ENCODE measurements at places on chromosomes 5 and 9.

- no peak for DNase-seq
Observed at GRCh38 chr5:150989695-150990094, 30.7 kb upstream of the GPX3 start.

- DNase-seq, result no peak
Observed at GRCh38 chr5:15159606-15160005, 288.0 kb upstream of the ANKH start.

GRCh38 chr9:18629136-18629535 is 155.2 kb downstream of the ADAMTSL1 start:
- DNase-seq, result no peak

DNA sequence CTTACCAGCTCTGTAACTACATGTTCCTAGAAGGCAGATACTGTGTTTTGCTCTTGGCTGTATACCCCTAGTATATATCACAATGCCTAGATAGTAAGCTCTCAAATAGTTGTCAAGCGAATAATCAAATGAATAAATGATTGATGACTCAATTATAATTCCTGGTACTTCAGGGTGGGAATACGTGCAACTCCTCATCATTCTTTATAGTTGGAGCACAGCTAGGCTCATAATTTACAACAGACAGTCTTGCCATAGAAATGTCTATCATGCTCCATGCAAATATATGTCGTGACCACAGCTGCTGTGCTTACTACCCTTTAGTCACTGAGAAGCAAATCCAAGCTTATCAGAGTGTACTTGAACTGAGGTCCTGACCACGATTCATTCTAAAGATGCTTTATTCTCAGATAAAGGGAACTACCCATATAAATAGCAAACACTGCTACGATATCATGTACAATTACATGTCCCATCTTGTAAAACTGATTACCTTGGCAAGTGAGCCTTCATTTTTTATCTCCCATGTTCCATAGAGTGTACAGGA is 52.1 kb downstream of the STRBP start:
- no peak for DNase-seq

DNA sequence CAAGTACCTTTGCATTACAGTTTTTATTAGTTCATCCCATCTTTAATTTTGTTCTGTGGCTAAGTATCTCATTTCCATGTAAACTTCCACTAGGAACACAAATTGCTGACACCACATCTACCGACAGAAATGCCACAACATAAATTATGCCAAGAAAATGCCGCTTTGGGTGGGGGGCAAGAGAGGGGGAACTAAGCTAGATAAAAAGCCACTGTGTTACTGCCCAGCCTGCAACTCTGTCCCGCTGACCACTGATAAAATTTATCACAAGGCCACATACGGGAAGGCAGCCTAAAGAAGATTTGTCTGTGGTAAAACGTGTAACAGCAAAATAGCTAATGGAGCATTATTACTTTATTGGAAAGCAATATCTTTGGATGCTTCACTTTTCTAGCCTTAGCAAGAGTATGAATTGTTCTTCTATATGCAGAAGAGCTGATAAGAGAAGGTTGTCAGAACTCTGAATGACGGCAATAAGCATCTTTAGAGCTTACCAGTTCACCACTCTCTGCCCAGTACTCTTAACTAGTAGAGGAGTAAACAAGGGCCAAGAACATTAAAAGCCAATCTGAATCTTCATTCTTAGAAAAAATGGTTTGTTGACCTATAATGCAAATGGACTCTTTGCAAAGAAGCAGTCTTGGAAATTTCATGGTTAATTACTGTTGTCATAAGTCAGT is 172.2 kb upstream of the MEF2C start:
- no peak for DNase-seq

- DNase-seq, result no peak
Observed at GRCh38 chr5:122703203-122703602, 71.7 kb upstream of the SNX2 start.

DNA sequence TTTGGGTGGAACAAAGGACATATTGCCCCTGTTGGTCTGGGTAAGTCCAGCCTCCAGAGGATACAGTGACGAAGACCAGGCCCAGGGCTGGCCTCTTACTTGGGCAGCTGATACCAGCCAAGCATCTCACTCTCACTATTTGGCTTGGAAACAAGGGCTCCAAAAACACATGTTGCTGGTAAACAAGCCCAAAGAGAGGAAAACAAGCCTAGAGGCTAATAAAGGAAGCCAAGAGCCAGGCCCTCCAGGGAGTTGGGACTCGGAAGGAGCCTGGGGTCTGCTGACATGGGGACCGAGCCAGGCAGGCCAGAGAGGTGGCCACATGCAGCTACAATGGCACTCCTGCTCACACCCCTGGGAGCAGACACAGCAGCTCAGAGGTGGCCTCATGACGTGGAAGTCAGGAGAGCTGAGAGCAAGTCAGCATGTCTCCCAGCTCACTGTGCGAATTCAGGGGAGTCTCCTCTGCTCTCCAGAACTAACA is 5.7 kb downstream of the SPARC start:
- DNase-seq, result no peak

DNA sequence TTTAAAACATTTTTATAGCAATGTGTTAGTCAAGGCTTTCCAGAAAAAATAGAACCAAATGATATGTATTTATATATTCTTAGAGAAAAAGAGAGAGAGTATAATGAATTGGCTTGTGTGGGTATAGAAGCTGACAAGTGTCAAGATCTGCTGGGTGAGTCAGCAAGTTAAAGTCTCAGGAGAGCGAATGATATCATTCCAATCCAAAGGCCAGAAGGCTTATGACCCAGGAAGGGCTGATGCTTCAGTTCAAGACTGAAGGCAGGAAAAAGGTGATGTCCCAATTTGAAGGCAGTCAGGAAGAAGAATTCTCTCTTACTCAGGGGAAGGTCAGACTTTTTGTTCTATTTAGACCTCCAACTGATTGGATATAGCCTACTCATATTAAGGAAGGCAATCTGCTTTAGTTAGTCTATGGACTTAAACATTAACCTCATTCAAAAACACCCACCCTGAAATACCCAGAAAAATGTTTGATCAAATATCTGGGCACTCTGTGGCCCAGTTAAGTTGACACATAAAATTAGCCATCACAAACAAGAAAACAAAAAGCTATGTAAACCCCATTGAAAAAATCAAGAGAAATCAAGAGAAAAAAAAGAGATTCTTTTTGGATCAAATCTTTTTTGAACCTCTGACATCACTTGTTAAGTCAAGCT is 189.6 kb downstream of the PIK3R1 start:
- no peak for DNase-seq

DNA sequence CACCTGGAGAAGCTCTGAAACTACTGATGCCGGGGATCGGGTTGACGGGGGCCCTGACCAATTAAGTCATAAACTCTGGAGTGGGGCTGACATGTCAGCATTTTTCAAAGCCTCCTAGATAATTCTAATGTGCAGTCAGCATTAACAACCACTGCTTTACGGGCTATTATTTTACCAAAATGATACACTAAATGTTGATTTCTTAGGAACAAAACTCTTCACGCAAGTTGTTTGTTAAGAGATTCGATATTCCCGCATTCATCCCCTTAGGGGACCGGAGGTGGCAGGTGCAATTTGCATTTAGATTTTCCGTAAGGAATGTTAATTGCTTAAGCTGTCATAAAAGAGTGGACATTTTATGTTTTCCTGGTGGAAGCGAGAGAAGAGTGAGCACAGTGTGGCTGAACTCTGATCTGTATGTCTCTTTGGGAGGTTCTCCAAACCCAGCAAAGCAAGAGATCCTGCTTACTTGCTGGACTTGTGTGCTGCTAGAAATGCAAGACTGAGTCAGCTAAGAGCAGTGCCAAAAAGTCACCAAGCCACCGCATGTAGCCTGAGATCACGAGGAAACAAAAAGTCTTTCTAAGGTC is 77.6 kb downstream of the UGCG start:
- DNase-seq, result no peak

GRCh38 chr9:6551136-6551535 is 94.4 kb downstream of the GLDC start:
- DNase-seq, result no peak

DNA sequence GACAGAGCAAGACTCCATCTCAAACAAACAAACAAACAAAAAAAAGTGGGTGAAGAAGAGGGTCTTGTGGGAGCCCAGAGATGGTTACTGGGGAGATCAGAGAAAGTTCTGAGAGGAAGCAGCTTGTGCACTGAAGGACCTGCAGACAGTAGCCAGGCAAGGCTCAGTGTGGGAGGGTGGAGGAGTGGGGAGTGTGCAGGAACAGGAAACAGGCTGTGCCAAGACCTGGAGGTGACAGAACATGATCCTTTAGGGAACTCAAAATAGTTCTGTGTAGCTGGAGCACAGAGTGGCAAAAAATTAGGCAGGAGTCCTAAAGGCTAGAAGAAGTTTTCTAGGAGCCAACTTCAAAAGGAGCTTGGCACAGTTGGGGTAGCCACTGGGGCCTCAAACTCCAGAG is 19.2 kb upstream of the NANS start:
- DNase-seq, result no peak

DNA sequence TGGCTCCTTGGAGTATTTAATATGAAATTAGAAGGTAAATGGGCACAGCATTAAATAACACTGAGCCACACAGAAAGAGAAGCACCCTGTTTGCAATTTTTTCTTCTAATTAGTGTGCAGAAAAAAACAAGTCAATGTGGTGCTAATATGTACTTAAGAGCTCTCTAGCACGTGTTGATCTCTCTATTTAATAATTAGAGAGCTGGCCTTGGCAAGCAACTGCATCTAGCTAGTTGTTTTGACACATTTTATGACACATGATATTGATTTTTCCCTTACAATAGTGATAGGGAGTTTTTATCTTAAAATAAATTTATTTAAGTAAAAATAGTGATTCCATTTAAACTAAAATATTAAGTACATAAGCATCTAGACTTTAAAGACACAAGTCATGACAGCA is 54.5 kb upstream of the NUDT12 start:
- DNase-seq, result no peak

GRCh38 chr9:74555565-74555964 is 58.4 kb downstream of the RORB start:
- DNase-seq, result no peak

- DNase-seq, result no peak
Observed at GRCh38 chr5:97102010-97102470, 40.4 kb downstream of the LIX1 start.

GRCh38 chr5:72171667-72172066 is 64.4 kb downstream of the MAP1B start:
- DNase-seq, result no peak

DNA sequence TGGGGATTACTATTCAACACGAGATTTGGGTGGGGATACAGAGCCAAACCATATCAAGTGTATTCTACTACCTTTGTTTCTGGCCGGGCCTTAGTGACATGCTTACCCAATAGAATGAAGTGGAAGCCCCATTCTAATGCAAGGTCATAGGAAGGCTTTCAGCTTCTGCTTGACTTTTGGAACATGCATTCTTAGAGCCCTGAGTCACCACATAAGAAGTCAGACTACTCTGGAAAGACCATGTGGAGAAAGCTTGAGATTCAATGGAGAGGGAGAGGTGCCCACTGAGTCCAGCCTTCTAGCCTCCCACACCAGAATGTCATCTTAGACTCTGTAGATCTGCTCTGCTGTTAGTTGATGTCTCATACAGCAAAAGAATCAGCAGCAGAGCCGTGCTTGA is 155.7 kb upstream of the FBN2 start:
- no peak for DNase-seq

DNA sequence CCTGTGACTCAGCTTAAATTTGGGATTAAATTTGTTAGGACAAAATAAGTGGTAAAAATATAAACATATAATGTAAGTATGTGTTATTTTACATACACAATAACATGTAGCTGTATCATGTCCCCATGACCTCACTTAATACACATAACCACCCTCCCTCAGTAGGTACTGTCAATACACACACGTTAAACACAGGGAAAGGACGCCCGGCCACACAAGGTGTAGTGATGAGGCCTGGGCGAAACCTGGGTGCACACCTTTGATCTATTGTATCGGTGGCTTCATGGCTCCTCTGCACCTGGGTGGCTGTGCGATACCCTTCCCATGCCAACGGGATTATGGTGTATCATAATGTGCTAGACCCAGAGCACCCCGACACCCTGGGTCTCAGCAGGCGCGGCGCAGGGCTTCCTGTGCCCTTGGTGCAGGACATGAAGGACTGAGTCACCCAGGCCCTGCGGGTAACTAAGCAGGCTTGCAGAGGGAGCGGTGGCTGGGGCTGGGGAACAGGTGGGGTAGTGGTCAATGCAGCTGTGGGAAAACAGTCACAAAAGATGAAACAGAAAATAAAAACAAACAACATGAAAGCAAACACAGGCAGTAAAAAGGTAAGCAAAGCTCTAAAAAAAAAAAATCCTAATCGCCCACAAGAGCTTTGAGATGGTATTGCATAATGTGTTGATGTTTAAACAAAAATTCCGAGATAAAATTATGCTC is 127.5 kb upstream of the RETREG1 start:
- no peak for DNase-seq

DNA sequence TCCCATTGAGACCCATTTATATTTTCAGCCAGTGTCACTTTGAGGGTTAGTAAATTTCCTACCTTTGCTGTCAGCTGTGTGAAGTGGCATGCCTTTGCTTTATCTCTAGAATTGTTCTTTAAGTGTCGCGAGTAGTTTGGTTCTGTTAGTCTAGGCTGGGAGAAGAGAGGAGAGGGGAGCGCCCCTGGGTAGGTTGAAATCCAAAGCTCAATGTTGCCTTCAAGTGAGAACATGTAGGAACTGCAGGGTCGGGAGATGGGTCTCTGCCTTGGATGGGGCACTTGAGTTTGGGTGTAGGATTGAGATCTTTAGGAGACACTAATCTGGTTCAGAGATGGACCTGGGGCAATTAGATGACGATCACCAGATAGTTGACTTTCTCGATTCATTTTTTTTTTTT is 46.3 kb downstream of the STC2 start:
- DNase-seq, result no peak

- no peak for DNase-seq
Observed at GRCh38 chr5:96855031-96855872, 21.0 kb upstream of the ERAP2 start.

GRCh38 chr9:126793686-126794417 is 11.0 kb upstream of the ZBTB43 start:
- DNase-seq, result no peak

GRCh38 chr5:74092766-74093165 is 466.8 kb downstream of the ARHGEF28 start:
- DNase-seq, result no peak

DNA sequence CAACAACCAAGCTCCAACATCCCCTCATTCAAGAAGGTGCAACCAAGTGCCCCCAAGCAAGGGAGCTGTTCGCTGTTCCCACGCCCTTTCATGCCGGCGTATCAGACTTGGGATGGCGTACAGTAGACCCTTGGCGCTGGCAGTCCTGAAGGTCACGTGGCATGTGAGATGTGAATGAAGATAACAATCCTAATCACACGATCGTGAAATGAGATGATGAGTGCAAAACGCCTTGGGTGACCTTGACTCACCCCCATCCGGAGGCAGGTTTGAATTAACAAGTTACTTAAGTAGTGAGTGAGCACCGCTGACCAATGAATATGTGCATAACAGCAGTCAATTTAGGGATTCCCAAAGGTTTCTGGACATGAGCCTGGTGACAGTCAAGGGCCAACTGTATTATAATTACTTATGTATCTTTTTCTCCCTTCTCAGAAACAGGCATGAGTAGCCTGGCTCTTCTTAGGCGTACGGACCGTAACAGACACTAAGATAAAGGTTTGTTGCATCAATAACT is 150.2 kb downstream of the TTLL11 start:
- no peak for DNase-seq

GRCh38 chr5:6111131-6111530 is 267.2 kb downstream of the MED10 start:
- no peak for DNase-seq

GRCh38 chr5:120678279-120678678 is 214.2 kb downstream of the PRR16 start:
- no peak for DNase-seq

- DNase-seq, result no peak
Observed at GRCh38 chr5:142613271-142613671, 72.6 kb downstream of the FGF1 start.

GRCh38 chr9:133978226-133978898 is 13.8 kb downstream of the VAV2 start:
- DNase-seq, result no peak

All from activated CD8-positive, alpha-beta memory T cell treated with anti-CD3 and anti-CD28 coated beads, Interleukin-2, amount 50 U/mL, for 4 hours (primary cell).